ENCODE measurements at places on chromosomes 1 and 21.

- DNase-seq = peak; percentile 5
Observed at GRCh38 chr1:114094675-114095074, 59.0 kb downstream of the SYT6 start.

DNA sequence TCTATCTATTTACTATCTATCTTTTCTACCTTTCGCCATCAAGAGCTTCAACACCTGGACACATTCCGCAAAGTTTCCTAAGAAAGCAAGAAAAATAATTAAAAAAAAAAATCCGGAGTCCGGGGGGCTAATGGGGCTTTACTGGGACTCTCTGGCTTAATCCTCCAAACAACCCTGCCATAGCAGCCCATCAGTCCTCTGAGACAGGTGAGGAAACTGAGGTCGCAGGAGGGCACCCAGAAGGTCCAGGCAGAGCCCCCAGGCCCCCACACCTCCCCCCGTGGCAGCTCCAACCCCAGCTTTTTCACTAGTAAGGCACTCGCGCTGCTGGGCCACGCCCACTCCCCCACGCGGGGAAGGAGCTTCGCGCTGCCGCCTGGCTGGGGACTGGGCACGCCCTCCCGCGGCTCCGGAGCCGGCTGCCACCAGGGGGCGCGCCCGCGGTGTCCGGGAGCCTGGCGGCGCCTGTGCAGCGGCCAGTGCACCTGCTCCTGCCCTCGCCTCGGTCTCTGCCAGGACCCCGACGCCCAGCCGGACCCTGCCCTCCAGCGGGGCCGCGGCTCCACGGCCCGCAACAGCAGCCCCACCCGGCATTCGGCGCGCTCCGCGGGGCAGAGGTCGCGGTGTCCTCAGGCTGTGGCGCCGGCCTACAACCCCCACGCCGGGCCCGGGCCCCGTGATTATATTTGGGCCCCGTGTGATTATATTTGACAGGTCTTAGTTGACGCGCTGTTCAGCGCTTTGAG lies 54.1 kb upstream of the SAMD11 start:
- peak; percentile 24 for DNase-seq

DNA sequence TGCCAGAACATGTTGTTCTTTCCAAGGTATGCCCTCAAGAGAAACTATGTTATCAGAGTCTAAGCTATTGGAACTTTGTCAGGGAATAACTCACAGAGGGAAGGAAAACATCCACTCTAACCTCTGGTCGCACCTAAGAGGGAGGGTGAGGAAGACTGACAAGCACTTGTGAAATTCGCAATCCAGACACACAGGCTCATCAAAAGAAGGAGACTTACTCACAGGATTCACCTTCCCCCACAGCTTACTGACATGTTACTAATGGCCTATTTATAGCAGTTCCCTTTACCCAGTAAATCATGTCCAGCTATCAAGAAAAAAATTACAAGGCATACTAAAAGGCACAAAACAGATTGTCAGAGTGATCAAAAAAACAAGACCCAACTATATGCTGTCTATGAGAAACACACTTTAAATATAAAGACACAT lies 36.9 kb downstream of the WDR64 start:
- peak; percentile 96 for DNase-seq

- no peak for DNase-seq
Observed at GRCh38 chr1:53398091-53398490, 61.1 kb upstream of the DMRTB1 start.

DNA sequence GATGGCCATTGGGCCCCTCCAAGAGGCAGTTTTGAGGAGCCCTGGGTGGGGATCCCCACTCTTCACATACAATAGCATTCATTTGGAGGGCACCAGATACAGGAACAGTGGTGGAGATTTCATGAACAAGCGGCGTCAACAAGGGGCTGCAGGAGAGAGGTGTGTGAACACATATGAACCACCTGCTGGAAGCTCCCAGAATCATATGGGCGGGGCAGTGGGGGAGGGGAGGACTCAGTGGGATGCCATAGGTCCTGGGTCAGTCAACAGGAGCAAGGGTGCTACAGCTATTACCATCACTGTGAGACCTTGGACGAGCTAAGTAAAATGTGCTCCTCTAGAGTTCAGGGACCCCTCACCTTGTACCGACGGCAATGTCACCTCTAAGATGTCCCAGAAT lies 100.4 kb upstream of the IRF2BP2 start:
- no peak for DNase-seq

GRCh38 chr1:208312706-208313105 lies 68.5 kb upstream of the PLXNA2 start:
- no peak for DNase-seq

- no peak for DNase-seq
Observed at GRCh38 chr1:159076438-159077119, at the start of gene AIM2. Gene AIM2 (minus strand): TSS chr1:159076766. CDS start chr1:159073499, 3,267 bp downstream.

DNA sequence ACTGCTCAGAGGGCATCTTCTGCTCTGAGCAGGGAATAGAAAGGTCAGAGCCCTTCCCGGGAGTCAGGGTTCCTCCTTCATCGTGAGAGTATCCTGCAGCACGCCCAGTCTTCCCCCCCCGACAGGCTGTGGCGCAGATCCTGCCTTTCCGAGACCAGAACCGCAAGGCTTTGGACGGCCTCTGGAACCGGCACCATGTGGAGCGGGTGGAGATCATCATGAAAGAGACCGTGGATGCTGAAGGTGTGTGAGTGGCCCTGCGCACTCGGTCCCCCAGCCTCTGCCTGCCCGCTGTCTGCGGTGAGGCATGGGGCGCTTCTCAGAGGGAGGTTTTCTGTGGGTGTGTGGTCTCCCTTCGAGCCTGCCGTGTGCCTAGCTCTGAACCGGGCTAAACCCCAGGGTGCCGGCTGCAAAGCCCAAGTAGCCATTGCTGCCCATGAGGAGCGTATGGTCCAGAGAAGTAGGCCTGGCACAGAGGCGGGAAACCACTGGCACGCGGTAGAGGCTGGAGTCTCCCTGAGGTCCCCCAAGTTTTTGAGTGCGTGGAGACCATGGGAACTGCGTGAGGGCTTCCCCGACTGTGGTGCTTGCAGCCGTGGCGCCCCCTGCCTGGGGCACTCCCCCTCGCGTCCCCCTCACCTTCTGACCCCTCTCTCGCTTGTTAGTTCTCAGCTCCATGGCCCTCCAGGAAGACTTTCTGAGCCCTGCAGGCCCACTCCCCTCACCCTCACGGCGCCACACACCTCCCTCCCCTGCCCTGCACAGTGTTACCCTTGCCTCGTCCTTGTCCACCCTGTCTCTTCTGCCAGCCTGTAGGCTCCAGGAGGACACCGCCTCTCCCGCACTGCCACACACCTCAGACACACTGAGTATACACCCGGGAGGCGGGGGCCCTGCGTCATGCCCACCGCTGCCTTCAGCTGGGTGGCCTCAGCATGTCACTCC lies 12.5 kb downstream of the H6PD start:
- DNase-seq = no peak

DNA sequence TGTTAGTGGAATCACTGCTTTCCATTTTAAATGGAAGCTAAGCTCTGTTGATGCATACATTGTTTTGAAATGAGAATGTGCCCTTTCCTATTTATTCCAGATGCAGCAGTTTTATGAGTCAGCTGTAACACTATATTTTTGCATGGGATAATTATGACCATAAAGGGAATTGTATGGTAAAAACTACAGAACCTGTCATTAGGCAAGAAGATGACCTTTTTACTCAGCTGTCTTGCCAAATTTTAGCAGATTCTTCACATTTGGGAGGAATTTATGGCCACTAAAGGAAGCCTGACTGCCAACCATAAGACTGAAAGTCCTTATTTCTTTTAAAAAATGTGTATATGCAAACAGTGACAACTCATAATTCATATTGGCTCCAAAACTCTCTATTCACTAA lies 356.3 kb upstream of the PRMT6 start:
- peak; percentile 7 for DNase-seq

DNA sequence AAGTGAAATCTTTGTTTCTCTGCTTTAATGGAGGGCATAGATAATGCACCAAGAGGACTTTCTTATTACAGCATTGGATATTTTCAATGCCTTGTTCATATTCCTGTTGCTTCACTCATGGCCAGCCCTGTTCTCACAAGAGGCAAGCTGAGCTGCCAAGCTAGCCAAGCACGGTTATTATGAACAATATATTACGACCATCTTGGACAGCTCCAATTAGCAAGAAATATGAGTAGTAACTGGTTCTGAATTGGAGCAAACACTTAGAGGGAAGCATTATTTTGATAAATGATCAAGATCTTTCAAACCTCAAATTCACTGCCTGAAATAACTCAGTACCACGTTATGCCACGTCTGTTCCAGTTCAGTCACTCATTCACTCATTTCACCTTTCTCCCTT lies 159.8 kb downstream of the SETD4 start:
- no peak for DNase-seq

DNA sequence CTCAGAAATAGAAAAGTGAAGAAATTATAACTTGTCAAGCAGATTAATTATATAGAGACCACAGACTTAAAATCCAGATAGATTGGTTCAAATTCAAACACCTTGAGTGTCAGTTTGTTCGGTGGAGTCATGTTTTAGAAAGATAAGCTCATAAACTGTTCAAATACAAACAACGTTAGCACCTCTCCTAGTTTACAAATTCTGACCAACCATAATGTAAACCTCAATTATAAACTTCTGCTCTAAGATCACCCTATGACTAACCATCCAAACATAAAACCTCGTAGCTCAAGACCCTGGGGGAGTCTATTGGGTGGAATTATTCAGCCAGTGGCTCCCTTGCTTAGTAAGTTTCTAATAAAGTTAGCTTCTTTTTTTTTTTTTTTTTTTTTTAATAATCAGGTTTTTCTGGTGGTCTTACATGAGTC lies 12.4 kb downstream of the CBR1 start:
- no peak for DNase-seq

- no peak for DNase-seq
Observed at GRCh38 chr21:31376301-31376700, 32.2 kb upstream of the TIAM1 start.

- no peak for DNase-seq
Observed at GRCh38 chr1:75317976-75318375, 183.8 kb downstream of the LHX8 start.

DNA sequence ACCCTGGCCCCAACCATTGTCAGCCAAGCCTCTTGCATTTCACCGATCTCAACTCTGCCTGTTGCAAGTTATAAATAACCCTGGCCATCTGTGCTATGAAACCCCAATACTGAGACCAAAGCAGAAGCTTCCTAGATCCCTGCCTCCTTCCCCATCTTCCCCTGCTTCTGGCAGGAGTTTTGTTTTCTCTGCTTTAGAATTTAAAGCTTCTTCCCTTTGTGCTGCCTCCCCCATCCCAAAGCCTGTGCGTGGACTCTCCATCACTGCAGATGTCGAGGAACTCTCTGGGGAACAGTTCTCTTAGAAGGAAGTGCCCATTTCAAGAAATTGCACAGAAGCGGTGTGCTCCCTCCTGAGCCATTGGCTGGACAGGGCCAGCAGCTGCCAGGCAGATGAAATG lies 17.4 kb upstream of the MYOG start:
- DNase-seq = no peak

DNA sequence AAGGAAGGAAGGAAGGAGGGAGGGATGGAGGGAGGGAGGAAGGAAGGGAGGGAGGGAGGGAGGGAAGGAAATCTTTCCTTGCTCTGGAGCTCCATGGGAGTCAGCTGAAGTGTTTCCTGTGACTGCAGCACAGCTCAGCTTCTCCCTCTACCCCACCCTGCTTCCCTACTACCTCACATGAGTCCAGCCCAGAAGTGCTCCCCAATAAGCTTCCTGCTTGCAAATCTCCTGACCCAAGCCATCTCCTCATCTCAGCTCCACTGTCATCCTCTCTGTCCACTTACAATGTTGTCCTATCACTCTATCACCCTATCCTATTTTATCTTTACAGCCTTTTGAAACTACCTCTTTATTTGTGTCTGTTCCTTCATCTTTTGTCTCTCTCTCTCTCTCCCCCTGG lies 52.9 kb upstream of the SSBP3 start:
- DNase-seq = no peak

- no peak for DNase-seq
Observed at GRCh38 chr1:78359666-78360065, 131.1 kb upstream of the PTGFR start.

DNA sequence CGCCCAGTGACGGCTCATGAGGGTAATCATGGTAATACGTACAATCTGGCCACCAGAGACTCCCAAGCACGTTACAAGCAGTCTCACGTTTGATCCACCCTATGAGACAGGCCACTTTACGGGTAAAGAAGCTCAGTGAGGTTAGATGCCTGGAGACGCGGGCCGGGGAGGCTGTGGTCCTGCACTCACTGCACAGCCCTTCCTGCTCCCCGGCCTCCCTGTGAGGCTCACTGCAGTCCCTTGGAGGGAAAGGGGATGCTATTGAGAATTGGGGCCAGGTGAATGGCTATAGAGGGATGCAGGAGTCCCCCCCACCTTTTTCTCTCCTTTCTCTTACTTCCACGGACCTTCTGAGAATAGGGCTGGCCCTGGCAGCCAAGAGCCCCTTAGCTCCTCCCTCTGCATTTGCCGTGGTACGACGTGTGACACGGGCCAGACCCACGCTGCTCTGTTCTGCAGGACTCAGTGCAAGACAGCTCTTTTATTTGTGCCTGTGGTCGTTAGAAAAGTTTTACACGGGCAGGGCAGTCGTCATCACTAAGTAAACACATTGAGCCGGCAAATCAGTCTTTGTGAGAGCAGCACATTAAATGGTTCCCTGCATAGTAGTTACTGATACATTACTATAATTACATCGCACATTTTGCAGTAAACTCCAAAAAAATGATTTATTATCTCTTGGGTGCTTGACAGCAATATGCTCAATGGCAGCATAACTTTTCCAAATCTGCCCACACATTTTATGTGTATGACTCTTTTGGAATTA lies 18.8 kb downstream of the KIF26B start:
- no peak for DNase-seq

GRCh38 chr1:70504821-70505193 lies 93.7 kb downstream of the CTH start:
- peak; percentile 59 for DNase-seq

- DNase-seq = peak; percentile 74
Observed at GRCh38 chr1:151553659-151554058, 13.6 kb downstream of the TUFT1 start.

DNA sequence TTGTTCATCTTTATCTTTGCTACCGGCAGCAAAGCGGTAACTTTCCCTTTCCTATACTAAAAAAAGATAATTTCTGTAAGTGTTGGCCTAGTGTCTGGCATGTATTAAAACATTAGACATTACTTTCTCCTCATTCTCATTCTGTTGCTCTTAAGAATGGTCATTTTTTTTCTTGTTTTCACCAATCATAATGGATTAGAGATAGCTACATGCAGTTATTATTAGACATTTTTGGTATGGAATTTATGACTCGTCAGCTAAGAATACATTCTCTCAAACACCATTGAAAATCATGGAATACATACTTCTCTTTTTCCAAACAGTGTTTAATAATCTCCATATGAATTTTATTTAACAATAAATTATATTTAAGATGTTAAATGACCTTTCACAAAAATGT lies 1154.6 kb downstream of the BRINP3 start:
- DNase-seq = peak; percentile 29

DNA sequence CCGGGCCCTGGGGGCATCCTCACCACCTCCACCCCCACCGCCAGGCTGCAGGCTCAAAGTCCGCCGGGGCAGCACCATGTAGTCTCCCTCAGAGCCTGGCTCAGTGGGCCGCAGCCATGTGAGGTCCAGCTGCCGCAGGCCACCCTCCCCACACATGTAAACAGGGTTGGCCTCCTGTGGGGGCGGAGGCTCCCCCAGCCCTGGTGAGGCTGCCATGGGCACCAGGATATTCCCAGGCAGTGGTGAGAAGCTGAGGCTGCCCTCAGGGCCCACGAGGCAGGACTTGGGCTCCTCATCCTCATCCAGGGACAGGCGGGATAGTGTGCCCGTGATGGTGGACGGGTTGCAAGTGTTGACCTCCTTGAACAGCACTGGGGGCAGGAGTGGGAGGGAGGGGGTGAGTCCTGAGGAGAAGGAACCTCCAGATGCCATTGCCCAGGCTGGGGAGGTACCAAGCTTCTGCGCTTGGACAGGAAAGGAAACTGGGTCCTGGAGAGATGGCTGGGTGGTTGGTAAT lies 27.3 kb upstream of the COL16A1 start:
- DNase-seq = no peak

All from HCEC 1CT (cell line).